ENCODE measurements at places on chromosomes 3 and 15.
A peak's percentile ranks its signal among the peaks of the same experiment; 100 is the strongest.

- no peak for DNase-seq
These were observed 967.7 kb downstream of the AGBL1 start for GRCh38 chr15:87047203-87047965.

- peak; percentile 43 for DNase-seq
These were observed 21.7 kb upstream of the TBC1D21 start for GRCh38 chr15:73851689-73852088.

DNA sequence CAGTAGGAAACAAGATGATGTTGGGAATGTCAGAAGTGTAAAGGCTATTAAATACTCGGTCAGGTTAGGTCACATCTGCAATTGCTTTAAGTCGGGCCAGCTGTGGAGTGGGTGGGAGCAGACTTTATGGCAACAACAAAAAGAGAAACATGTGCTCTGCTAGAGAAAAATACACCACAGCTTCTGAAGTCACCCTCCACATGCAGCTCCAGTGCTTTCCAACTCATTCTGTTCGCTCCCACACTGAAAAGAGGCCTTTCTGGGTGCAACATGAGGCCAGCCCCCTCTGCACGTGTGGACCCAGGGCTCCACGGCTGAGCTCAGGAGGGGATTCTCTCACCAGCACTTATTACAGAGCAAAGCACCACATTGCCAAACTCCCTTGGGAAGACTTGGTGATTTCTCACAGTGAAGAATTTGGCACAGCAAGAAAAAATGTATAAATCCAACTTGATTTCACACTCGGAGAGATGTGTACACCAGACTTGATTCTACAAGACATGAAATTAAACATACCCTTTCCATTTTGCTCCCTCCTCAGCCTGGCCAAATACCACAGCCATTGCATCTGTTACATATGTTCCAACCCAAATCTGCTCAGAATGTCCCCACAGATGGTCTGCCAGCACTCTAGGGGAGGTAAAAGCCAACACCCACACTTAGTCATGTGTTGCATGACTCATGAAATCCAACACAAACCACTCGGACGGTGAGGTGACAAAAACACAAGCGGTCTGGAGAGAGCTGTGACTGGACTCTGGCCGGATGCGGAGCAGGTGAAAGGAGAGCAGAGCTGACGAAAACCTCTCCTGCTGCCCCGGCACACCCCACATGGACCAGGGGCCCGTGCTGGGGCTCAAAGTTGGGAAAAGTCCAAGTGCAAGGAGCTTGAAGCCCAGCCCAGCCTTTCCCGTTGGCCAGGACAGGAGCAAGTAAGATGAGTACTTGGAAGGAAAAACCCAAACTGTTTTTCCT is 74.6 kb downstream of the ITGB5 start:
- peak; percentile 21 for DNase-seq

- no peak for DNase-seq
These were observed 164.3 kb downstream of the NSMCE3 start for GRCh38 chr15:29105151-29105854.

DNA sequence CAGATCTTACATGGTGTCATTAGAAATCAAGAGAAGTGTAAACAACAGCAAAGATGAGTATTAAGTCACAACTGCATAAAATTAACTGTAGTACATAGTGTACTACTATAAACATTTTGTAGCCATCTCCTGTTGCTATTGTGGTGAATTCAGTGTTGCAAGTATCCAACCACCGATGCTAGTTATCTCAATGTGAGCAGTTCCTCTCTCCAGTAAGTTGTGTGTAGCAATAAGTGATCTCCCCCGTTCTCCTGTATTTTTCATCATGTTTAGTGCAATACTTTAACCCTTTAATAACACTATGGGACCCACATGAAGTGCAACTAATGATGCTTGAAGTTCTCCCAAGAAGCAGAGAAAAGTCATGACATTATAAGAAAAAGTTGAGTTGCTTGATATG is 264.7 kb upstream of the KCNH8 start:
- DNase-seq = no peak

DNA sequence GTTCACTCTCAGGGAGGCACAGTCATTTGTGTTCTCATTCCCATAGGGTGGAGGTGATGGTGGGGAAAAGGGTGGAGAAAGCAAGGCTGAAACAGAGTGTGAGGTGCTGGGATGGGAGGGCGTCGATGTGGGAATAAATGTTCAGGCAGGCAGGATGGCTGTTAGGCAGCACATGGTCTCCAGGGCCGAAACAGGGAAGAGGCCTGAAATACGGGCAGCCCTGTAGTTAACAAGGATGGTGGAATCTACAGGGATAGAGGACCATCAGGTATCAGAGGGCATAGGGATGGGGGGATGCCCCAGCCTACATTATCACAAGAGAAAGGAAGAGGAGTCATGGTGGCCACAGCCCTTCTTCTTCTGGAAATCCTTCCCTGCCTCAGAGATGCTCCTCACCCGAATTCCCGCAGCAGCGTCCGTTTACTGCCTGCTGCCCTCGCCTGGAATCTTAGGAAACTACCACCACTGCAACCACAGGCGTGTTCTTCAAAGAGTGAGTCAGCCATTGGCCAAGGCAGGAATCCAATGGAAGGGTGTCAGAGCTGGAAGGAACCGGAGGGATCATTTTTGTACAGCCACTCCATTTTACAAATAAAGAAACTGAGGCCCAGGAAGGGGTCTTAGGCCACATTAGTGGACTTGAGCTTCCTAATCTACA is 49.7 kb upstream of the POMGNT2 start:
- no peak for DNase-seq

DNA sequence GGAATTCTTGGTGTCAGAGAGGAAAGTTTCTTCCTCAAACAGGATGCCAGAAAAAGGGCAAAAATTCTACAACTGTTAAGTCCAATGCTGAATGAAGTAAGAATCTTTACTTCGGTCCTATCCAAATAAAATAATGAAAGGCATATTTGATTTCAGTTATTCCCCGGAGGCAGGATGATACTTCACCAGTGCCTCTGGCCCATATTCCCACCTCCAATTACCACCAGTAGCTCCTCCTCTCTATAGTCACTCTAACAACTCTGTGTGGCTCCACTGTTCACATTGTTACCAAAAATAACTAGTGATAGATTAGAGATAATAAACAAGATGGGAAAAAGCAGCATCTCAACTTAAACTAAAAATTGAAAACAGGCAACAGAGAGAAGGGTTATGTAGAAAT is 20.7 kb downstream of the MAP1A start:
- DNase-seq = no peak

DNA sequence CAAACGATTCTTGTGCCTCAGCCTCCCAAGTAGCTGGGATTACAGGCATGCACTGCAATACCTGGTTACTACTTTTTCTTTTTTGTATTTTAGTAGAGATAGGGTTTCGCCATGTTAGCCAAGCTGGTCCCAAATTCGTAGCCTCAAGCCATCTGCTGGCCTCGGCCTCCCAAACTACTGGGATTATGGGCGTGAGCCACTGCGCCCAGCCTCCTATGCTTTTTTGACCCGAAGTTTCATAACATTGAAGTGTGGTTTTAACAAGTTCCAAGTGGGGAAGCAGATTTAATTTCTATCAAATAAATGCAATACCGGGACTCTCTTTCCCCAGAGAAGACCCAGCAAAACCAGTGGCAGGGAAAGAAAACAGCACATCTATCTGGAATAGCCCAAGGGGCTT is 13.7 kb downstream of the SH3BP5 start:
- no peak for DNase-seq

GRCh38 chr15:101669744-101670143 is 17.6 kb upstream of the TM2D3 start:
- peak; percentile 30 for DNase-seq

- no peak for DNase-seq
These were observed 311.2 kb downstream of the RPLP1 start for GRCh38 chr15:69763831-69764230.

GRCh38 chr15:92924216-92924615 is 24.1 kb downstream of the CHD2 start:
- DNase-seq = peak; percentile 62

DNA sequence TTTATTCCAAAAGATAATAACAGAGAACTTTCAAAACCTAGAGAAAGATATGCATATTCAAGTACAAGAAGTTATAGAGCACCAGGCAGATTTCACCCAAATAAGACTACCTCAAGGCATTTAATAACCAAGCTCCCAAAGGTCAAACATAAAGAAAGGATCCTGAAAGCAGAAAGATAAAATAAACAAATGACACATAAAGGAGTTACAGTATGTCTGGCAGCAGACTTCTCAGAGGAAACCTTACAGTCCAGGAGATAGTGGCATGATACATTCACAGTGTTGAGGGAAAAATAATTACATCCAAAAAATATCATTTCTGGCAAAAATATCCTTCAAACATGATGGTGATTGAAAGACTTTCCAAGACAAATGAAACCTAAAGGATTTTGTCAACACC is 185.8 kb upstream of the POU1F1 start:
- DNase-seq = no peak

- DNase-seq = no peak
These were observed 928.5 kb upstream of the ROBO1 start for GRCh38 chr3:80696280-80696679.

- peak; percentile 48 for DNase-seq
These were observed 8.0 kb downstream of the CLDN16 start for GRCh38 chr3:190396001-190396400.

DNA sequence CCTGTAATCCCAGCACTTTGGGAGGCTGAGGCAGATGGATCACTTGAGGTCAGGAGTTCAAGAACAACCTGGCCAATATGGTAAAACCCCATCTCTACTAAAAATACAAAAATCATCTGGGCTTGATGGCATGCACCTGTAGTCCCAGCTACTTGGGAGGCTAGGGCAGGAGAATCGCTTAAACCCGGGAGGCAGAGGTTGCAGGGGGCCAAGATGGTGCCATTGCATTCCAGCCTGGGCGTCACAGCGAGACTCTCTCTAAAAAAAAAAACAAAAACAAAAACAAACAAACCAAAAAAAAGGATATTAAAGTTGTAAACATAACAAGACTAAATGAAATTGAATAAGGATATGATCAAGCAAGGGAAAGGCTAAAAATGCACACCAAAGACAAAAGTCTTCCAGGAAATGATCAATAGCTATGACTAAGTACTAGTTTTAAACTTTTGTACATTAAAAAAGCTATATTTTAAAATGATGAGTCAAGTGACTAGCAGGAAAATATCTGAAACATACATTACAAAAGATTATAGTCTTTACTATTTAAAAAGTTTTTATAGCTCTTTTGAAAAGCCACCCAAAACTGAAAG is 28.6 kb downstream of the KLHL6 start:
- no peak for DNase-seq

DNA sequence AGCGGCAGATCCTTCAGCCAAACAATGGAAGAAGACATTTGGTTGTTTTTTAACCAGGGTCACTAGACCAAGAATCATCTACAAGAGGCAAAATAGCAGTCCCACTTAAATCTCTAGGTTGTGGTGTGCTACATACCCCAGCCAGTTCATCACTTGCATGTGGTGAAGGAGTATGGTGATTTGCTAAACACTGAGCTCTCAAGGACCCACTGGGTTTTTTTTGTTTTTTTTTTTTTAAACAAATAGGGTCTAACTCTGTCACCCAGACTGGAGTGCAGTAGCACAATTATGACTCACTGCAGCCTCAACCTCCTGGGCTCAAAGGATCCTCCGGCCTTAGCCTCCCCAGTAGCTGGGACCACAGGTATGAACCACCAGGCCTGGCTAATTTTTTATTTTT is 508.0 kb downstream of the FOXP1 start:
- DNase-seq = no peak

GRCh38 chr3:154428286-154429206 is 1.4 kb downstream of the GPR149 start:
- no peak for DNase-seq

DNA sequence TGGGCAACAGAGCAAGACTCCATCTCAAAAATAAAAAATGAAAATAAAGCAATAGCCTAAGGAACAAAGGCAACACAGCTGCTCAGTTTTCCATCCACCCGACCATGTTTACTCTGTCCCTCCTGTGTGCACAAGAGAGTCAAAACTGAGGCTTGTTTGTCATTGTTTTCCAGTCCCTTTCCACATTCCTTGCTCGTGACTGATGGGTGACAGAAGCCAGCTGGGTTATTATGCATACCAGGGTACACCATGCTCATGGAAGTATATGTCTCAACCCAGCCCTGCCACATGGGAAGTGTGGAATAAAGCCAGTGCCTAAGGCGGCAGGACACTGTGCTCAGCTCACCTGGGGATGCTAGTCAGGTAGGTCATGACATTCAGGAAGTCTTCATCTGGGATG is 49.5 kb downstream of the MCF2L2 start:
- no peak for DNase-seq

- peak; percentile 18 for DNase-seq
These were observed 688 bp downstream of the SETD5 start for GRCh38 chr3:9397906-9398699.

GRCh38 chr3:117238806-117239205 is 529.2 kb downstream of the TUSC7 start:
- no peak for DNase-seq

- no peak for DNase-seq
These were observed 564.7 kb downstream of the ROBO1 start for GRCh38 chr3:79203144-79203519.

DNA sequence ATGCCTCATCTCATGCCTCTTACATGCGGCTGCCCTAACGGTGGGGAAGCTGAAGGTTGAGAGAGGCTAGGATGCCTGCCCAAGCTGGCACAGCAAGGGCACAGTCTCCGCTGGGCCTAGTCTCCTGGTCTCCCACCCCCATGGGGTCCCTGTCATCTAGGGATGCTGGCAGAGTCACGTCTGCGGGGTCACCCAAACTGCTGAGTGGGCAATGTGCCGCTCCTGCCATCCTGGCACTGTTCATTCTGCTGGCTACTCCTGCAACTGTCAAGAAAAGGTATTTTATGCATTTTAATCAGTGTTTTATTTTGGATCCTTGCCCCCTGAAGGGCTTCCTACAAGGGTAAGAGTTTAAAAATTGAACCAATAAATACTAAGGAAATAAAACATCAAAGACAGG is 12.8 kb downstream of the LINGO1 start:
- DNase-seq = no peak

DNA sequence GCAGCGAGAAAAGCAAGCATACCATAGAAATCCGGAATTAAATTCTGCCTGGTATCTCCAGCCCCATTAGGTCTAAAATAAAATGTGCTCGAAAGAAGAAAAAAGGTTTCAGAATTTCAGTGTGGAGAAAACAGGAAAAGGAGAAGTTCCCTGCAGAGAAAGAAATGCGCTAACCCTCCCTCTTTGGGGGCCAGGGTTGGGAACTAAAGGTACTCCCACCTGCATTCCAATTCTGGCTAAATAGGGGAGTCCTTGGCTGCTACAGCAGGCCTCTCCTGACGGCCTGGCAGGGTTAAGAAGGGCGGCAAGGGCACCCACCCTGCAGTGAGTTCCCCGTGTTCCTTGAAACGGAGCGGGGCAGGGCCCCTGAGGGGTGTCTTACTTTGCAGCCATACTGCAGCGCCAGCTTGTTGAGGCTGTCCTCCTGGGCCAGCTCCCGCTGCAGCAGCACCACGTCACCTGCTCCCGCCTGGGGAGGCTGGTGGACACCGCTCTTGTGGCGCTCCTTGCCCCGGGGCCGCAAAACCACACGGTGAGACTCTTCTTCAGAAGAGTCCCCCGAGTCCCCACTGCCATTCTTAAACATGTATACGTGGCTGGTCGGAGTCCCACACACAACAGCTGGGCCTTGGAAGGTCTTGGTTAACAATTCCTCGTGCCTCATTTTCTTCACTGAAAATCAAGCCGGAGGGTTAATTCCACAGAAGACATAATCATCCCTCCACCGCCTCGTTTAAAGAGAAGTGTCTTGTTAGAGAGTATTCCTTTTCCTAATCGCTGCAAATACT is 1.7 kb downstream of the LYSMD4 start:
- no peak for DNase-seq

GRCh38 chr3:71226565-71227269 is 356.8 kb downstream of the FOXP1 start:
- peak; percentile 63 for DNase-seq

Measured in suppressor macrophage treated with lipopolysaccharide for 4 hours (primary cell).